ENCODE measurements at places on chromosomes 5 and 9. TPM values are rescaled to one million over a fixed set of nuclear protein-coding genes. Genes with fewer than 3 reads are reported as not detected.

DNA sequence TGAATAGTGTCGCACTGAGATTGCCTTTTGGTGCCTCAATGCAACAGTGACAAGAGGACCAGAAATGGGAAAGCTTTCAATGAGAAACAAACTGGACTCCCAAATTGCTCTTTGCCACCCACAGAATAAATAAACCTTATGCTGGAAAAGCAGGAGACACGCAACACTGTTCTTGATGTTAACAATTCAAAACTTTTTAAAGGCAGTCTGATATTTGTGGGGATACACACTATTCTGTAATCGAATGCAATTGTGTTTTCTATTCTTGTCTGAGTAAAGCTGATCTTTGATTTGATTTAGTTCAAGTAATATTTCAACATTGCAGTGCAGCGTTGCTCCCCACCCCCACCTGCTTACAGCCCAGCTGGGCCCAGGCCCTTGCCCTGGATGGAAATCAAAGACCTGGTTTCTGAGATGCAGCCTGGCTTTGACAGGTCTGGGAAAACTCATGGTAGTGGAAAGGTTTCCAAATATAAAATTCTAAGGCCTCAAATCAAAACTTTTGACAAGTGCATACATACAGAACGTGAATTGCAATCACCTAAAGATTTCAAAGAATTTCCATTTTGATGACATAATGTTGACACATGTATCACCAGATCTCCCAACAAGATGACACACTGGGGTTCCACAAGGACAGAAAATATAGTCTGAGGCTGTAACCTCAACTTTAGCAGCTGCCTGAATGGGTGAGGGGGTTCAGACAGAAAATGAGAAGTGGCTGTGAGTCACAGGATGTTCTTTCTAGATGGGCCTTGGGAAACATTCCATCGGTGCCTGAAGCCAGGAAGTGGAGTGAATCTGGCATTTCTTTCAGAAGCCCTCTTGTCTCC lies 55.1 kb downstream of the ABCA1 start:
- no peaks in the 10 kb centered on the region for H3K4me1 ChIP-seq
- H3K36me3 ChIP-seq: no peaks in the 10 kb centered on the region
- H3K27me3 ChIP-seq: no peaks in the 10 kb centered on the region
- DNase-seq: no peak

DNA sequence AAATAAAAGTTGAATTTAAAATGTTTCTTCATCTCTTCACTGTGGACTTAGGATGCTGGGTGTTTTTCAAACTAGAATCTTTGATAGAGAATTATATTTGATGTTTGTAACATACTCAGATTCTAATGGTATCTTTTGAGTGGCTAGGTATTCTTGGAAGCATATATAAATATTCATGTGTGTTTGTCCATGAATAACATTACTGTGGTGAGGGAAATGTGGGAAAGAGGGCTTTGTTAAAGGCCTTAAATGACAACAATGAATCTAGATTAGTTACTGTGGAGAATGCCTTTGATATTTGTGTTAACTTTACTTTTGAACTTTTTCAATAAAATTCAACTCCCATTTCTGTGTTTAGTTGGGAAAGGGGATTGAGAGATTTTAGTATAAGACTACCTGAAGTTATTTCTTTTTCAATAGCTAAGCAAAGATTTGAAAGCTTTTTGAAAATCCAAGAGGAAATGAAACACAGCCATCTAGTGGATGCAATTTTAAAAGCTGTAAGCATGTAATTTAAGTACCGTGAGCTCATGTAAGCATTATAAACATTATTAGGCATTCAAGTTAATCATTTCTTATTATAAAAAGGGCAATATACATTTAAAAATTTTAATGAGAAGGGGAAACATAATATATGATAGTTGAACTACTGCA lies 69.6 kb downstream of the CCDC171 start:
- no peaks in the 10 kb centered on the region for H3K36me3 ChIP-seq
- H3K4me3 ChIP-seq: no peak overlapping the region
- H3K27me3 ChIP-seq: no peaks in the 10 kb centered on the region
- H3K27ac ChIP-seq: no peak overlapping the region
- no peak for DNase-seq

GRCh38 chr9:90868555-90868954 lies 66.9 kb downstream of the SYK start:
- DNase-seq: no peak
- H3K4me1 ChIP-seq: peaks cover 13% of the 10 kb centered on the region
- H3K4me3 ChIP-seq: no peak overlapping the region
- H3K27ac ChIP-seq: no peak overlapping the region

- DNase-seq: no peak
- no peaks in the 10 kb centered on the region for H3K4me1 ChIP-seq
- H3K27me3 ChIP-seq: no peaks in the 10 kb centered on the region
- H3K27ac ChIP-seq: no peak overlapping the region
- H3K4me3 ChIP-seq: no peak overlapping the region
These were observed 283.7 kb upstream of the IRX4 start for GRCh38 chr5:2166306-2166978.

DNA sequence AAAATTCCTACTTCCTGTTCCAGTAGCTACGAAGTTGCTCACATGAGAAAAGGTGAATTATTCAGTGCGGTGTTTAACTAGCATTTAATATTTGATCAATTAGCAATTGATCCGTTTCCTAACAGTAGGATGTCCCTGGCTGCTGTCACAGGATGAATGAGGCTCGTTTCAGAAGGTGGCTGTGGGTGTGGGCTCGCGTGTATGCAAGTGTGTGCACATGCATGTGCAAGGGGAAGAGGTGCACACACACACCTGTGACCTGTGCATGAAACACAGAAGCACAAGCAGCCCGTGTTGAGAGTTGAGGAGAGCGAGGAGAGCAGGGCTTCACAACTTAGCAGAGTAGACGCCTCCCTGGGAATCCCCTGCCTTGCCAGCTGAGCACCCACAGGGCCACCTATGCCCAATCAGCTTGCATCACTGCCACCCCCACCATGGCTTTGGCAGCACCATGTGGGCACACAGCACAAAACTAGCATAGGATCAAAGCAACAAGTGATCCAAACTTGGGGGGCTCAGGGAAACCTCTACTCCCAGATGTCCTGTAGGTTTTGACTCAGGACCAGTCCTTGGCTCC lies 107.2 kb downstream of the C5orf15 start:
- DNase-seq: no peak
- no peaks in the 10 kb centered on the region for H3K36me3 ChIP-seq
- H3K27ac ChIP-seq: no peak overlapping the region
- H3K27me3 ChIP-seq: no peaks in the 10 kb centered on the region

GRCh38 chr5:103927739-103928138 lies 365.1 kb upstream of the NUDT12 start:
- H3K36me3 ChIP-seq: no peaks in the 10 kb centered on the region
- no peaks in the 10 kb centered on the region for H3K27me3 ChIP-seq
- no peaks in the 10 kb centered on the region for H3K4me1 ChIP-seq
- H3K27ac ChIP-seq: no peak overlapping the region
- no peak for DNase-seq

DNA sequence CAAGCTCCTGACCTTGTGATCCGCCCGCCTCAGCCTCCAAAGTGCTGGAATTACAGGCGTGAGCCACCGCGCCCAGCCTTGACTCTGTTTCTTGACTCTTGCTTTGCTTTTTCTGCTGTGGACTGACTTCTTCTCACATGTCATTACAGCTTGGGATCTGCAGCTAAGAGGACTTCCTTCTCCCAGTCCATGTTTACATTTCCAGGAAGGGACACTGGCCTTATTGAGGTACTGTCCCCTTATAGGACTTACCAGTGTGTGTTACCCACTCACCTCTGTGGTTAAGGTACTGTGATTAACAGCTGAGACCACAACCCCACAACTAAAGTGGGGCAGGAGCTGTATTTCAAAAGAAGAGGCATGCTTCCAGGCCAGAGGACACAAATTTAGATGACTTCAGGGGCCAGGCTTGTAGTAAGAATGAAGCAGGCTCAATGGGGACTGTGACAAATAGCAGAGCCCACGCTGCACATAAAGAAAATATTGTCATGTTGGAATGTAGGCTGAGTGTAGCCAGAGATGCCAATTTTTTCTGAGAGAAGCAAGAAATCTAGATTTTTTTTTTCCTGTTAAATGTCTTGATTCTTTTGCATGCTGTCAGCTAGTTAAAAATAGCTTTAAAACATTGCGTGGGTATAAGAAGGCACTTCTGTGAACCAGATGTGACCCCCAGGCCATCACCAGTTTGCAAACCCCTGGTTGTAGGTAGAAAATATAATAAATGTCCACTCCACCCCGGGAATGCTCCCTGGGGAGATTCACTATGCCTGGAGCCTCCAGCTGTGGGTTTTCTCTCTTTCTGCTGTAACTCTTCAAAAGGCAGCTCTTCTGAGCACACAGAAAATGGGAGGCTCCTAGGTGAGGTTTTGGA lies 75.0 kb downstream of the PTPDC1 start:
- no peaks in the 10 kb centered on the region for H3K36me3 ChIP-seq
- no peak for DNase-seq
- peaks cover 3% of the 10 kb centered on the region for H3K4me1 ChIP-seq
- H3K27ac ChIP-seq: no peak overlapping the region
- H3K4me3 ChIP-seq: no peak overlapping the region

- H3K36me3 ChIP-seq: no peaks in the 10 kb centered on the region
- H3K27ac ChIP-seq: no peak overlapping the region
- DNase-seq: no peak
- no peaks in the 10 kb centered on the region for H3K27me3 ChIP-seq
These were observed 360.0 kb downstream of the BRINP1 start for GRCh38 chr9:119009249-119009648.

- no peak for DNase-seq
- no peak overlapping the region for H3K27ac ChIP-seq
- no peaks in the 10 kb centered on the region for H3K4me1 ChIP-seq
- no peaks in the 10 kb centered on the region for H3K27me3 ChIP-seq
- no peak overlapping the region for H3K4me3 ChIP-seq
- H3K36me3 ChIP-seq: no peaks in the 10 kb centered on the region
These were observed 10.4 kb upstream of the PDCD1LG2 start for GRCh38 chr9:5499889-5500398.

- no peak overlapping the region for H3K4me3 ChIP-seq
- H3K4me1 ChIP-seq: peaks cover 20% of the 10 kb centered on the region
- no peak overlapping the region for H3K27ac ChIP-seq
- no peaks in the 10 kb centered on the region for H3K27me3 ChIP-seq
- H3K36me3 ChIP-seq: no peaks in the 10 kb centered on the region
These were observed 185.6 kb downstream of the EFNA5 start for GRCh38 chr5:107485184-107485583.

- H3K4me3 ChIP-seq: no peak overlapping the region
- DNase-seq: no peak
- no peaks in the 10 kb centered on the region for H3K4me1 ChIP-seq
- H3K27me3 ChIP-seq: no peaks in the 10 kb centered on the region
- H3K27ac ChIP-seq: no peak overlapping the region
These were observed 25.7 kb downstream of the FRMPD1 start for GRCh38 chr9:37676411-37676830.

GRCh38 chr5:127367946-127368465 lies 77.4 kb downstream of the MEGF10 start:
- no peak overlapping the region for H3K4me3 ChIP-seq
- H3K27ac ChIP-seq: no peak overlapping the region
- no peaks in the 10 kb centered on the region for H3K36me3 ChIP-seq

- no peak overlapping the region for H3K27ac ChIP-seq
- H3K4me3 ChIP-seq: no peak overlapping the region
- no peaks in the 10 kb centered on the region for H3K36me3 ChIP-seq
These were observed 165.4 kb downstream of the AUH start for GRCh38 chr9:91196103-91196950.

- no peaks in the 10 kb centered on the region for H3K4me1 ChIP-seq
- no peak for DNase-seq
- no peak overlapping the region for H3K27ac ChIP-seq
- H3K4me3 ChIP-seq: no peak overlapping the region
These were observed 7.4 kb downstream of the PSAT1 start for GRCh38 chr9:78304357-78304756.

DNA sequence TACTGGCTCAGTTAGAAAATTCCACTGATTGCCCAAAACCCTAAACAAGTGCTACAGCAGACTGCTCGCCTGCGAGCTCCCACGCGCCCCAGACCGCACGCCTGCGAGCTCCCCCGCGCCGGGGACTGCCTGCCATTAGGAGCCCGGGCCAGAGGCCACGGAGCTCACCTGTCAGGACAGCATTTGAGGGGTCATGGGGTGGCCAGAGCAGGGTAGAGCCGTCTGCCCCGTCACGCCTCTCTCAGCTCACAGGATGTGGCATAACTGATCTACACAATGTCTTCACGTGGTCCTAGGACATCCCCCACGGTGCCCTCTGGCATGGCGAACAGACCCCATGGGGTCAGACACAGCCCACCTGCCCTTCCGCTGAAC lies 29.1 kb upstream of the LRRC14B start:
- H3K36me3 ChIP-seq: no peaks in the 10 kb centered on the region
- DNase-seq: no peak
- H3K27me3 ChIP-seq: no peaks in the 10 kb centered on the region
- no peak overlapping the region for H3K4me3 ChIP-seq

DNA sequence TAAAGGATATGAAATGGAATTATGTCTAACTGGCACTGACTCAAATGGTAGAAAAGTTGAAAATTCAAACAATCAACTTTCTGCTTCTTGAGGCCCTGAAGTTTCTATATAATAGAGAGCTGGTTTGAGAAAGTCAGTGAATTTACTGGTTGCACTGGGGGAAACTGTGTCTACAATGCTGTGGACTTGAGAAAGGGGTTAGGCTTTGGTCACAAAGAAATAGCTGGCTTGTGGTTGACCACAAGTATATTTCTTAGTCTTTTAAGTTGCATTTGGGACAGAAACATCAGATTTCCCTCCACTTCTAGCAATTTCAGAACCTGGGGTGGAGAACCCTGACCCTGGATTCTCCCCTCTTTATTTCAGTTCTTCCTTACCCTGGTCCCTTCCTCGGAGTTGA lies 192.6 kb upstream of the ACTBL2 start:
- H3K4me1 ChIP-seq: no peaks in the 10 kb centered on the region
- no peak overlapping the region for H3K27ac ChIP-seq
- no peaks in the 10 kb centered on the region for H3K36me3 ChIP-seq
- no peak overlapping the region for H3K4me3 ChIP-seq

DNA sequence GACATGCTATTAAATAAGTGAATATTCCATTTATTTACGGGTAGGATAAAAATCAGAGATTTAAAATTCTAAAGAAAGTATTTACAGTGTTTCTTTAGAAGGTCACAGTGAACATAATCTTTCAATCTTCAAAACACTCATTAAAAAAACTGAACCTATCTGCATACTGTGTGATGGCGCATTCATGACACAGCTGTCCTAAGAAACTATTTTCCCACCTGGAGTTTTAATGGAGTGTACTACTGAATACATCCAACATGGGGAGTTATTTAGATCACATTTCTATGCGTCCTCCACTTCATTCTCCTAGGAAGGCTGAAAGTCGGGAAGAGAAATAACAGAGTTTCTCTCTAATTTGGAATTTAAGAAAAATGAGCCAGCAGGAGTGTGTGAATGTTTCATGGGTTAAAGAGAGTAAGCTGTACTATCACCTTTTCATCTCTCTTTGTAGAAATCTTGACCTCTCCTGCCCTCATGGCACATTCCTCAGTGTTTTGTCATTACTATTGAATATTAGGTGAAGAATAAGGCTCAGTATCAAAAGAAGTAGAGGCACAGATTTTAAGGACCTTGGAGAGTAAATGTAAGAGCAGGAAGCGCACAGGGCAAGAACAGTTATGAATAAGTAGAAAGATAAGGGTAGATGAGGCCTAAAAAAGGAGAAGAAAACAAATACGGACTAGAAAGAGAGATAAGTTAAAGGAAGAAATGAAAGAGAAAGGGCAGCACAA lies 551.2 kb upstream of the TUSC1 start:
- no peak overlapping the region for H3K27ac ChIP-seq
- no peaks in the 10 kb centered on the region for H3K36me3 ChIP-seq
- DNase-seq: no peak
- no peaks in the 10 kb centered on the region for H3K4me1 ChIP-seq
- H3K4me3 ChIP-seq: no peak overlapping the region

The FAM153A gene
- total RNA-seq: 166 TPM

The SUB1 gene
- total RNA-seq: 400 TPM

The PCDHB15 gene
- 0.24 TPM for total RNA-seq

The PCDHGB4 gene
- not detected for total RNA-seq

The NUDT12 gene
- total RNA-seq: 3.7 TPM

The CATSPER3 gene
- 0.69 TPM for total RNA-seq

The FBN2 gene
- total RNA-seq: 0.58 TPM

The WDR31 gene
- 1.3 TPM for total RNA-seq

The ERP44 gene
- 19.0 TPM for total RNA-seq

Measured in naive thymus-derived CD4-positive, alpha-beta T cell (primary cell).